ENCODE measurements at places on chromosomes 13 and 19.

- DNase-seq, result no peak
Measured at GRCh38 chr13:114017966-114018365, 44.1 kb upstream of the C13orf46 start.

DNA sequence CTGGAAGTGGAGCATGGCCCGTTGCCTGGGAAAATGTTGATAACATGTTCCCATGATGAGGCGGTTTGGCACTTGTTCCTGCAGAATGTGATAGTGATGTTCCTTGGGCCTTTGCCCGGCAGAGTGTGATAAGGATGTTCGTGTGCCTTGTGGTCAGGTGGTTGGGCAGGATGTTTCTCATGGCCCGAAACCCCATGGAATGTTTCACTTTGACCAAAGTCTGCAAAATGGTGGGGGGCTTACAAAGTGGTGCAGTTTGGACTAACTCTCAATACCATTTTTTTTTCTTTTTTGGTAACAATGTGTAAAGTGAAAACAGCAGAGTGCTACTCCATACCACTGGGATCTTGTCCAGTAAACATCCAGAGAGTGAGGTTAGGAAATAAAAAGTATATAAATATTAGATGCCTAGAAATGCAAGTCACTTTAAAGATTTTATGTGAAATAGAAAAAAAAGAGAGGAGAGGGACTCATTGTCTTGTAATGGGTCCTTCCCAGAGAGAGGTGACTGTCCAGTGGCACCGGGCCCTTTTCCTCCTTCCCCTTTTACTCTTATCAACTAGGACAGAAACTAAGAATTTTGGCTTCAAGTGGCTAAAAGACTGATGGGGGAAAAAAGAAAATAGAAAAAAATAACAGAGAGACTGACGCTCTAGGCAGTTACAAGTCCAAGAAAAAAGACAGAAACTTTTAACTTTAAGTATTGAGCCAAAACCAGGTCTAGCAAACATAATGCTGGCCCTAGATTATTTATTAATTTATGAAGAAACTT lies 5.7 kb downstream of the FPR3 start:
- no peak for DNase-seq

- no peak for DNase-seq
Measured at GRCh38 chr19:4174213-4174894, 8.0 kb downstream of the SIRT6 start.

DNA sequence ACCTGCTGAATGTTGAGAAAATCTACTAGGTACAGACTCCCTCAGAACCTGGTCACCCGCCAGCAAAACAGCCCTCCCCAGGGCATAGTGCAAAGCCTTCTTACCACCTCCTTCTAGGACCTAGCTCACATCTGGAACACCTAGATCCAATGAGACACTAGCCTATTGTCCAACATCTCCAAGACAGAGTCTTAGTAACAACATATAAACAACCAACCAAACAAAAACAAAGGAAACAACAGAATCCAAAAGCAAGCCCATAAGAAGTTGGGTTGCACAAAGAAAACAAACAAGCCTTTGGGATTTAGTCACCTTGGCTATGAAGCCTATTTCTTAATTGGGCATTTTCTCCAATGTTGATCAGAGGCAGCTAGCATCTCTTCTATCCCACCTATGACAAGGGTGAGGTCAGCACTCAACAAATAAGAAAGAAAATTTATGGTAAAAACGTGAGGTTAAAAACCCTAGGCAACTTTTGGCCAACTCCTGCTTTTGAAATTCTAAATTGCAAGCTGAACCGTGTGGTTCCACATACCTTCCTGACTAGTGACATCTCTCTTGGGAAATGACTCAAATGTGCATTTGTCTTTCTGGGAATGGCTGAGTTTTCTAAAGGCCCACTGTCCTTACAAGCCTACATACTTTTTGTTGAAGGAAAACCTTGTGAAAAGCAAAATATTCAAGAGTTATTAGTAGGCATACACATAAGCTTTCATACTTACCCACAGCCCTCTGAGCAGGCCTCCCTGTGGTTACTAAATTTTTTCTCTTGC lies 66.7 kb downstream of the FAM216B start:
- DNase-seq, result no peak

DNA sequence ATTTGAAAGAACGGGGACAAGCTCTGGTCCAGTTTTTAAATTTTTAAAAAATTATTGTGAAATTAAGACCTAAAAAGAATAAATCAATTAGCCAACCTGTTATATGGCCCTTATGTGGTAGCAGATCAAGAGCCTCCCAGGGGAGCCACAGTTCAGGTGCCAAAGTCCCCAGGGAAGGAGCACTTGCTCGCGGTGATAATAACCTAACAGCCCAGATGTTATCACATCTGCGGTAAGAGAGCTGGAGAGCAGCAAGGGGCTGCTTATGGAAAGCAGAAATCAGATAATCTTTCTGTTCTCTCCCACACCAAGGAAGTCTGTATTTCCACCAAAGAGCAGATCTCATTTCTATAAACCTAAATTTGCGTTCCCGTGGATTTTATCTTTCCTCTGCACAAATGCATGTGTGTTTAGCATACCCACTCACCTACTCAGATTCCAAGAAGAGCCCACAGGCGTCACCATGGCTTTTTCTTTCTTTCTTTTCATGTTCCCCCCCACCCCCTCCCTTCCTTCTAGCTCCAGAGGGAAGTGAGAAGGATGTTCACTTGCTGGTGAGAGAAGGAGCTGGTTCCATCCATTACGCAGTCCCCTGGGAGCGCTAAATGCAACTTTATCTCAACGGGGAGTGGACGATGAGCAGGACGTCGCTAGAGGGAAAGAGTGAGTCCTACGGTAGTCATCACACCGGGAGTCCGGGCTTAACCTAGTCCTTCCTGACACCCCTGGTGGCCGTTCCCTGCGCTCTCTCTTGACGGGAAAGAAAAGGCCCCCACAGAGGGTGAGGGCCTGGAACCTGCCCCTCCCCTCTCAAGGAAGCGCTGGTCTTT lies 1.6 kb upstream of the POU4F1 start:
- no peak for DNase-seq

DNA sequence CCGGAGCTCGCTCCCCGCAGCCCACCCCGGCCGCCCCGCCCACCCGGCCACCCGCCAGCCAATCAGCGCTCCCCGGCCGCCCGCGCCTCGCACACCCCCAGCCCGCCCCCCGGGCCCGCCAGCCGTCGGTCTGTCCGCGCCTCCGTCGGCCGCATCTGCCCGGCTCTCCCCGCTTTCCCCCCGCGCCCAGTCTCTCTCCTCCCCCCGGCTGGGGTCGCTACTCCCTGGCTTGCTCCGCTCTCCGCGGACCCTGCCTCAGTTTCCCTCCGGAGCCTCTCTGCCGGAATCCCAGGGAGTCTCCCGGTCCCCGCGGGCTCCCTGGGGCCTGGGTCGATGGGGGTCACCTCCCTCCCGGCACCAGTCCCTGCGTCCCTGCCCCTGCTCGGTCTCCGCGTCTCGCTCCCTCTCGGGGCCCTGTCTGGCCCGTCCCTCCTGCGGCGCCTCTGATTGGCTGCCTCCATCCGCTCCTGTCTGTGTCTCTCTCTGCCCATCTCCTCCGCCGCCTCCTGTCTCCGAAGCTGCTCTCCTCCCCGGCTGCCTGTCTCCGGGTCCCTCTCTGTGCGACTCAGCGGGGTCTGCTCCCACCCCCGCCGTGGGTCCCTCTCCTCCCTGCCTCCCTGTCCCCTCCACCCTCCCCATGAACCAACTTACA lies 484 bp downstream of the IL11 start:
- no peak for DNase-seq

DNA sequence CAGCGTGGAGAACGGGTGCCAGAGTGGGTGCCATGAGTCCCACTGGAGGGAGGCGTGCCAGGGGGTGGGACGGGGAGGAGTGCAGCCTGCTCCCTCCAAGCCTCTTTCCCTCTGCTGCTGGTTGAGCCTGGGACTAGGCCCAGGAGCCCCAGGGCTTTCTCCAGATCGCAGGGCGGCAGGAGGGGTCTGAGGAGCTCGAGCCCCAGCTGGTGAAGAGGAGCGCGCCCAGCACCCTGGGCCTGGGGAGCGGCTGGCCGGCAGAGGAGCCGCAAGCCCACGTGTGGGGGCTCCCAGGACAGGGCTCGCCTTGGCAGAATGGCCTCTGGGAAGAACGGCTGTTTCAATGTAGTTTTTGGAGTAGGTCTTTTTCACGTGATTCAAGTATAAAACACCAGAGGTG lies 12.2 kb upstream of the DCUN1D2 start:
- no peak for DNase-seq

DNA sequence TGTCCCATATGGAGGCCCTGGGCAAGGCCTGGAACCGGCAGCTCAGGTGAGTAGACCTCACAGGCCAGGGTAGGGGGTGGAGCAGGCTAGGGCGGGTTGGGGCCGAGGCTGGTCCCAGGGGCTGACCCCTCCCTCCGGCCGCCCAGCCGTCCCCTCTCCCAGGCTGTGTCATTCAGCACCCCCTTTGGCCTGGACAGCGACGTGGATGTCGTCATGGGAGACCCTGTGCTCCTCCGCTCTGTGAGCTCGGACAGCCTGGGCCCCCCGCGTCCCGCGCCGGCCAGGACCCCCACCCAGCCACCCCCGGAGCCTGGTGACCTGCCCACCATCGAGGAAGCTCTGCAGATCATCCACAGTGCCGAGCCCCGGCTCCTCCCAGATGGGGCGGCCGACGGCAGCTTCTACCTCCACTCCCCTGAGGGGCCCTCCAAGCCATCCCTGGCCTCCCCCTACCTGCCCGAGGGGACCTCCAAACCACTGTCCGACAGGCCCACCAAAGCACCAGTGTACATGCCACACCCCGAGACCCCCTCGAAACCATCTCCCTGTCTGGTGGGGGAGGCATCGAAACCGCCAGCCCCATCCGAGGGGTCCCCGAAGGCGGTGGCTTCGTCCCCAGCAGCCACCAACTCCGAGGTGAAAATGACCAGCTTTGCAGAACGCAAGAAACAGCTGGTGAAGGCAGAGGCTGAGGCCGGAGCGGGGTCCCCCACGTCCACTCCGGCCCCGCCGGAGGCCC lies 16.0 kb downstream of the CAMSAP3 start:
- DNase-seq, result no peak

DNA sequence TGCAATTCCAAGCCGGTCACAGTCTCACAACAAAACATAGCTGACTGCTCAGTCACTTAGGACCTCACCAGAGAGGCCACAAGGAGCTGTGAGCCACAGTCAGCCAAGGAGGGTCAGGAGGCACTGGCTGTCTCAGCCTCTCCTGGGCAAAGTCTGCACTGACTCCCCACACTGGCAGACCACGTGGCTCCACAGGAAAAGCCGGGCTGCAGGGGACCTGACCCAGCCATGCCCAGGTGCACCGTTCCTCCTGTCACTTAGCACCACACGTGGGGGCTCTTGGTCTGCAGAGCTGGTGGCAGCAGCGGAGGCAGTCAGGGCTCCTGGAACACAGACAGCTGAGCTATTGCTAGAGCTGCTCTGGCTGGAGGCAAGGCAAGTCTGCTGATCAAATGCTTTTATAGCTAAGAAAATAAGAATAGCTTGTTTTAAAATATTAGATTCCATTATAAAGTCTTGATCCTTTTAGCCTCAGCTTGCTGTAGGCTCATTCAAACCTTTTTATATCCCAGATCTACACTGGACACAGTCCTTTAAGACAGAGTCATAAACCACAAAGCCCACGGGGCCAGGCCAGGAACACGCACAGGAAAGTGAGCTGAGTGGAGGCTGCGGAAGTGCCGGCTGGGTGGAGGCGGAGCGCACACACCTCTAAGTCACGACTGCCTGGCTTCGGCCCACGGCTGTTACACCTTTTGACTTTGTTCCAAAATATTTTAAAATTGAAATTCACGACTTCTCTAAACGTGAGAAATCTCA lies 744.1 kb downstream of the UQCRFS1 start:
- no peak for DNase-seq

- DNase-seq, result no peak
Measured at GRCh38 chr19:21587549-21587948, 82.1 kb downstream of the ZNF429 start.

GRCh38 chr13:110341445-110342244 lies 34.6 kb downstream of the COL4A2 start:
- DNase-seq, result no peak

DNA sequence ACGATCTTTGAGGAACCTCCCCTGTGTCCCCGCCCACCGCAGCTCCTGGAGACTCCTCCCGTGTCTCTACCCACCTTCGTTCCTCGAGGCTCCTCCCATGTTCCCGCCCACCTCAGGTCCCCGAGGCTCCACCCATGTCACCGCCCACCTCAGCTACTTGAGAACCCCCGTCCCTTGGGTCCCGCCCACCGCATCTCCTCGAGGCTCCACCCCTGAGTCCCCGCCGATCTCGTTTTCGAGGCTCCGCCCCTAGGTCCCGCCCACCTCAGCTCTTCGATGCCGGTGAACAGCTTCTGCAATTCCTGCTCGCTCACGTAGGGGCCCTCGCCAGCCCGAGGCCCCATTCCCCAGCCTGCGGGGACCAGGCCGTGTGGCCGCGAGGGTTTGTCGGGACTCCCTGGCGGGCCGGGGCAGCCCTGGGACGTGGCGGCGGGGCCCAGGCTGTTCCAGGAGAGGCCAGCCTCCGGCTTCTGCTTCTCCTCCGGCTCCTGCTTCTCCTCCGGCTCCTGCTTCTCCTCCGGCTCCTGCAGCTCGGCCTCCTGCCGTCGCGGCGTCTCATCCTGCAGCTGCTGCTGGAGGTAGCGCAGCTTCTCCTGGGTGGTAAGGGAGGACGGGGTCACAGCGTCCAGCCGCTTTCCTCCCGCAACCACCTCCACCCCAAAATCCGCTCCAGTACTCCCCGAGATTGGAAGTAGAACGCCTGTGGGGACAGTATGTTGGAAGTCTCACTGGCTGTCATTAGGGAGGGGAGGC lies 16.7 kb downstream of the TSKS start:
- peak; percentile 33 for DNase-seq

GRCh38 chr13:69109891-69110525 lies 997.6 kb upstream of the ATXN8OS start:
- no peak for DNase-seq

DNA sequence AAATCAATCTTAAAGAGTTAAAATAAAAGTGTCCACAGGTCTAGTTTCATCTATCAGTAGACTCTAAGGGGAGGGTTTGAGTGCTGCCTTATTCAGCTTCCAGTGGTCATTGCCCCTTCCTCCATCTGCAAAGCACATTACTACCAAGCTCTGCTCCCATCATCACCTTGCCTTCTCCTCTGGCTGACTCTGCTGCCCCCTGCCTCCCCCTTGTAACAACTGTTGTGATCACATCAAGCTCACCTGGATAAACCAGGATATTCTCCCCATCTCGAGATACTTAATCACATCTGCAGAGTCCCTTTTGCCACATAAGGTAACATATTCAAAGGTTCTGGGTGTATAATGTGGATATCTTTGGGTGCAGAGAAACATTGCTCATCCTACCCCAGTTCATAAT lies 43.3 kb upstream of the GPC6 start:
- no peak for DNase-seq

GRCh38 chr13:105007166-105007808 lies 1528.2 kb downstream of the EFNB2 start:
- no peak for DNase-seq

DNA sequence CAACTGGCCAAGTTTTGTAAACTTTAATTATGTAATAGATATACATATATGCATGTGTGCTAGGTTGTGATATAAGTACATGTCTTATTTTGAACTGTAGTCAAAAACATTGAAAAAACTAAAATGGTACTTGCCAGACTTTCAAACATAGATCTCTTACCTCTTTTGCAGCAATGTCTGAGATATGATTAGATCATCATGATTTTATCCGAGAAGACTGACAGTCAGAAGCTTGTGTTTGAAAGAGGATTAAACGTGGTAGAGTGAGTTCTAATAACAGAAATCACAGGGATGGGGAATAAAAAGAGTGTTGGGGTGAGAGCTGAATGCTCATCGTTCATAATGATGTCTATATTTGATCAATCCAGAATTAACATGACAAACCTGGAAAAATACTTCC lies 18.2 kb upstream of the ACP7 start:
- DNase-seq, result no peak

- no peak for DNase-seq
Measured at GRCh38 chr19:17751912-17752273, 616 bp downstream of the FCHO1 start.

- no peak for DNase-seq
Measured at GRCh38 chr13:46374710-46375109, 12.3 kb downstream of the RUBCNL start.
